Osteoblast (primary cell): ENCODE measurements at places on chromosomes 11 and 22. TPM values are rescaled to one million over a fixed set of nuclear protein-coding genes. Genes with fewer than 3 reads are reported as not detected.

DNA sequence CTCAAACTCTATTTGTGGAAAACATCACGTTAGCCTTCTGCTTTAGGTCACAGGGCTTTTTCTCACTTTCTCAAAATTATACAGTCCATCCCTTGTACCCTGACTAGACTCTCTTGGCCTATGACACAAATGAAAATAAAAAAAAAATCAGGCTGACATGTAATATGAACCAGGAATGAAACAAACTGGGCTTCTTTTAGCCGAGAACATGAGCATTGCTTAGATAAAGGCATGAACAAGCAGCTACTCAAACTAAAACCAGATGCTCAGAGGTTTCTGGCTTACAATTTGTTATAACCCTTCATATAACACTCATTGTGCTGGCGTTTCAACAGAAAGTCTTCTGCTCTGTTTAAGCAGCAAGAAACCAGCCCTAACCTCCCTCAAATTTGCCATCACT, 265.5 kb upstream of the NARS2 start:
- DNase-seq = no peak

DNA sequence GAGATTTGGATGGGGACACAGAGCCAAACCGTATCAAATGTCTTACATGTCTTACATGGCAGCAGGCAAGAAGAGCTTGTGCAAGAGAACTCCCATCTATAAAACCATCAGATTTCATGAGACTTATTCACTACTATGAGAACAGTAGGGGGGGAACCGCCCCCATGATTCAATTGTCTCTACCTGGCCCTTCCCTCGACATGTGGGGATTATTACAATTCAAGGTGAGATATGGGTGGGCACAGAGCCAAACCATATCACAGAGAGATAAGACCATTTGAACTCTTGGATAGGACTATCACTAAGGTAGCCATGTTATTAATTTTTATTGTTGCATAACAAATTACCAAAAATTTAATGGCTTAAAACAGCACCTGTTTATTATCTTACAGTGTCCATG, 611.7 kb downstream of the SOX6 start:
- DNase-seq = no peak

- DNase-seq = no peak
Observed at GRCh38 chr11:66716996-66717395, 12.0 kb downstream of the SPTBN2 start.

FAM180B gene
- not detected in 2 replicates for total RNA-seq

GRCh38 chr11:67605231-67606011, 1.3 kb upstream of the NDUFV1 start:
- DNase-seq = no peak

DNA sequence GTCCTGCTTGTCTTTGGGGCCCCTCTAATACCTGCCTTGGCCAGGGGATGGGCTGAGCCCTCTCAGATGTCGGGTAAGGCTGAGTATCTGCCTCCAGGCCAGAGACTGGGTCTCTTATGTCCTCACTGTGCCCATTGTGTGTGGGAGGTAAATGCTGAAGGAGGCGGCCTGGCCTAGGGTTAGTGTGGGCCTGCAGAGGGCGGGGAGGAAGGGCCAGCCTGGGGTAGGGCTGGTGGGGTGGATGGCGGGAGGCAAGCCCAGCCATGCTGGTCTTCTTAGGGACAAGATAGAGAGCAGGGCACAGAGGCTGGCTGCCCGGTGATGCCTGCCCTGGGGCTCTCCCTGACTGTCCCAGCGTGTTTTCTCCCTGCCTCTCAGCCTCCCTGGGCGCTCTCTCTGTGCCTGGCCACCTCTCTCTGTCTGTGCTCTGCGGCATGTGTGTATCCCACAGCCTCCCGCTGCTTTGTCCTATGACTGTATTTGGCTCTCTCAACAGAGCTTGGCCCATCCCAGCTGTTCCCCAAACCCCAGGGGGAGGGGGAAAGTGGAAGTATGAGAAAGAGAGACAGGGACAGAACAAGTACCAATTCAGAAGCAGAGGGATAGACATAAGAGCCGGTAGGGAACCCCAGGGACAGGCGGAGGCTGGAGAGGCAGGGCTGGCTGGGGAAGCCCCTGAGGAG, 57.0 kb downstream of the PDE2A start:
- DNase-seq = peak; percentile 92

FZD4 gene
- total RNA-seq = 12.7 and 16.2 TPM in 2 replicates

DNA sequence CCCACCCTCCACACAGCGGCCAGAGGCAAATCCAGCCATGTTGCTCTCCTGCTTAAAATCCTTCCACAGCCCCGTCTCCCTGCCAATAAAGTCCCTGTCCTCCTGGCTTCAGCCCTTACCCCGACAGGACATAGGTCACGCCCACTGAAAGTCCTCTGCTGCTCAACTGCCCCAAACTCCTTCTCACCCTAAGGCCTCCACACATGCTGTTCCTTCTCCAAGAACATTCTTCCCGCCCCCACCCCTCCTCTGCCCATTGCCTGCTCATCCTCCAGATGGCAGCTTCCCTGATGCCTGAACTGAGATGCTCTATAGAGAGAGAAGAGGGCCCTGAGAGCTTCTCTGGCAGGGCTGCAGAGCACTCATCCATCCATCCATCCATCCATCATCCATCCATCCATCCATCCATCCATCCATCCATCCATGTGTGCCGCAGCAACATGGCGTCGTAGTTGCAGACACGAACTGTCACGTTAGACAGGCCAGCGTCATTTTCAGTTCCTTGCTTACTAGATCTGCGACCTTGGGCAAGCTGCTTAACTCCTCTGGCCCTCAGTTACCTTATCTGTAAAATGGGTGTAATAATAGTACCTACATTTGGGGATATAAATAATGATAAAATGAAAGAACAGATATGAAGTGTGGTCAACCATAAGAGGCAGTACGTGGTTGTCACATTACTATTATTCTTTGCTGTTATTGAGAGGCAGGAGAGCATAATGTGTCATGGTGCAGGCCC, 9.4 kb downstream of the NPTXR start:
- peak; percentile 87 for DNase-seq

CHST1 gene
- 1.1 and 1.5 TPM in 2 replicates for total RNA-seq

GATD1 gene
- total RNA-seq = 31.5 and 37.3 TPM in 2 replicates

GRCh38 chr11:116796548-116796947, 4.9 kb upstream of the APOA5 start:
- DNase-seq = no peak

- DNase-seq = no peak
Observed at GRCh38 chr22:40325315-40325714, 21.0 kb upstream of the ADSL start.

- no peak for DNase-seq
Observed at GRCh38 chr11:110096496-110096895, 3.3 kb downstream of the ZC3H12C start.

DNA sequence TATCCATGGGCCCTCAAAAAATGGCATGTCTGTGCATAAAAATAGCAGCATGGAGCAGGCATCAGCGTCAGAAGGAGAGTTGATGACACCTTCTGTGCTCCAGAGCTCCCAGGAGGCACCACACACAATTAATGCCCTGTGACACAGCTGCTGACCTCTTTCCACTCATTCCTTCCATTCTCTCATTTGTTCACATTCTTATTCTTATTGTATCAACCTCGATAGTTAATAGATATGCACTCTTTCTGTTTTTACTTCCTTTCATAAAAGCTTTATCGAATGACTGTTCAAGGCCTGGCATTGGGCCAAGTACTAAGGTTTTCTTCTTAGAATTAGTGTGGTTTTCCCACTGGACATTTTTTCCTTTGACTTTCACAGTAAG, 266.0 kb upstream of the MTNR1B start:
- no peak for DNase-seq

DNA sequence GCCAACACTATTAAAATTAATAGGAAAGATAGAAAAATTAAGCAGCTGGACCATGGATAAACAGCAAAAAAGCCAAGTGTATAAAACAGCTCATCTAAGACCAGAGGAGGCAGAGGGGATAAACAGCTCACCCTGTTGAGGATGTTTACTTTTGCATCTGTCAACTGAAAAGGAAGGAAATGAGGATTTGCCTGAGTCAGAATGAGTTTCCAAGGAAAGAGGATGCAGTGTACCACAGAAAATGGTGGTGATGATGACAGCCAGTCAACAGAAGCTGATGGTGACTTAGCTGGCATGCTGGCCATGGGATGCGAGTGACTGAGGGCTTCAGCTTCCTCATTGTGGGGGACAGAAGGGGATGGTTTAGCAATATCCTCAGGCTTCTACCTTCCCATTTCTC, 183.5 kb downstream of the KIRREL3 start:
- no peak for DNase-seq

DNA sequence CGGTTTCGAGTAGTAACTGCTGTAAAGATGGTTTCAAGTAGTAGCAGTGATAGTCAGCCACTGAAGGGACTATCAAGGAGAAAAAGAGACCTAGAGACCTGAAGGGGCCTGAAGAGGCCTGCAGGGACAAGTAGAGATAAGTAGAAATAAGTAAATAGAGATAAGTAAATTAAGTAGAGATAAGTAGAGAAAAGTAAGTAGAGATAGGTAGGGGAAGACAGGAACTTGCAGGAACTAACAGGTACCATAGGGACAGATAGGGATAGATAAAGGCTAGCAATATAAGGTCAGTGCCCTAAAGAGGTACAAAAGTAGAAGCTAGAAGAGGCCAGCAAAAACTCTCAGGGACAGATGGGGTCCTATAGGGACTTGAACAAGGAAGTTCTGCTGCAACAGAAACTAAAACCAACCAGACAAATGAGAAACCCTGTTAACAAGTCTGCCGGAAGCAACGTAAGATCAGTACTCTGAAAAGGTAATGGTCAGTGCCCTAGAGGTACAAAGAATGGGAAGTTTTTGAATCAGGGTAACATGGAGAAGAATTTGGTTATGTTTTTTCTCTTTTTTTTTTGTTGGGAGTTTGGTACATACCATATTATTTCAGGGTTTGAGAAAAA, 9.6 kb upstream of the SC5D start:
- DNase-seq = no peak

MRGPRX4 gene
- total RNA-seq = not detected in 2 replicates

GRCh38 chr22:45268958-45269844, 15.5 kb upstream of the UPK3A start:
- peak; percentile 96 for DNase-seq

DNA sequence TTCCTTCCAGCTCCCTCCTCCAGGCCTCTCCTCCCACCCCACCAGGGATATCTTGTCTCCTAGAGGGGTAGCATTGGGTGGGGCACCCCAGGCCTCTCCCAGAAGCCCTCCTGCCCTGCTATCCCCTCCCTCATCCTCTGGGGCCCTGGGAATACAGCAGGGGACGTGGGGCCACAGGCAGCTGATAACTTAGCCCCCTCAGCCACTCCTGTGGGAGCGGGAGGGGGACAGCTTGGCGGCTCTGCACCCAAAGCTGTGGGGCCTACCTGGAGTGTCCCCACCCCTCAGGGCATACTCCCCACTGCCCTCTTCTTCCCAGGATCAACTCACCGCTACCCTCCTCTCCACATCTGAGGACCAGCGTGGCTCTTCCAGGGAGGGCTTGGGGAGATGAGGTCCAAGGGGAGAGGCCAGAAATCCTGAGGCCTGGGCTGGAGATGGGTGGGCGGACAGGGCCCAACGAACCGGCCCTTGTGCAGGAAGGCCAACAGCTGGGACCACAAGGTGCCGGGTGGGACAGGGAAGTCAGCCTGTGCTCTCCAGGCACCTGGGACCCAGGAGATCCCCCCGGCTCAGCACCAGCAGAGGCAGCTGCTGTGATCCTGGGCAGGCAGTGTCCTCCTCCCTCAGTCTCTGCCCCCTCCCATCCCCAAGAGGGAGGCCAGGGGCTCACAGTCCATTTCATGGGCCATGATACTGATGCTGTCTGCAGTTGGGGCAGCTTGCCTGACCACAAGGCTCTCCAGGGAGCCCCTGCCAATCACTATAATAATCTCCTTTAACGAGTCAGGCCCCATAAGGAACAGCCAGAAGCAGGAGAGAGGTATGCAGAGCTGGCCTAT, 23.2 kb downstream of the NEAT1 start:
- DNase-seq = peak; percentile 87

PGGHG gene
- total RNA-seq = 7.7 and 8.7 TPM in 2 replicates

SEZ6L gene
- total RNA-seq = not detected in 2 replicates

ANO9 gene
- total RNA-seq = under 0.01 TPM in 1 of 2 replicates, not detected in the other

GRCh38 chr22:30041881-30042280, 38.4 kb upstream of the HORMAD2 start:
- peak; percentile 59 for DNase-seq

GRCh38 chr11:34344768-34345539, 12.9 kb downstream of the ABTB2 start:
- peak; percentile 78 for DNase-seq

DBX1 gene
- total RNA-seq = not detected in 2 replicates

DNA sequence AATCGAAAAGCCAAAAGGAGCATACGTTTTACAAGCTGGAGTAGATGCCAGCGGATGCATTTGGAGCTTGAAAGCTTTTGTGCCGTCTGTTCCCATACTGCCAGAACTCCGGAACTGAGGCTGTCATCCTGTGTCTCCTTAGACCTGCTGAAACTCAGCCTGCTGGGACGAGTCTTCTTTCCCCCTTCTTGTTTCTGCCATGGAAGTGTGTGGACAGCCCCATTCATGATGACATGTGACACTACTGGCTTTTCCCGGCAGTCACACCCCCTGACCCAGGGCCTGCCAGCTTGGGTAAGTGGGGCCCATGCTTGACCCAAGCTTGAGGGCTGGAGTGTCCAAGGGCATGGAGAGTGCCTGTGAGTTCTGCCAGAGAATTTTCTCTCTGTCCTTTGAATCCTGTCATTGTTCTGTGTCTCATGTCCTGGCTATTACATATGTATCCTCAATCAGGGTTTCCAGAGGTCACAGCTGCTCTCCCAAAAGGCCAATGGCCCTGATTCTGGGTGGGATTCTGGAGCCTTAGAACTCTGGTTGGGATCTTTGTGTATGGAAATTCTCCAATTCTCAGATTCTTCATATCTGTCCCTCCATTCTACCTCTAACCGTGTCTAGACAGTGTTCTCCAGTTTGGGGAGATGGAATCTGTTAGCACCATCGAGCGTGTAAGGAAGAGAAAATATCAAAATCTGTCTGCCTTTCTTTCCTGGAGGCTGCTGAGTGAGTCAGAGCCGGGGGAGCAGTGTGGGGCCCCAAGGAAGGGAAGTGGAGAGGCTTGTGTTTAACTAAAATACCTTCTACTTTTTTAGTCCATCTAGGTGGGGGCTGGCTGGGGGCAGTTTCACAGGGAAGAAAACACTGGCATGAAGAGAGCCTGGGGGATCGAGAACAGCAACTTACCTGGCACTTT, 73.2 kb downstream of the KIAA1671 start:
- peak; percentile 95 for DNase-seq

DNA sequence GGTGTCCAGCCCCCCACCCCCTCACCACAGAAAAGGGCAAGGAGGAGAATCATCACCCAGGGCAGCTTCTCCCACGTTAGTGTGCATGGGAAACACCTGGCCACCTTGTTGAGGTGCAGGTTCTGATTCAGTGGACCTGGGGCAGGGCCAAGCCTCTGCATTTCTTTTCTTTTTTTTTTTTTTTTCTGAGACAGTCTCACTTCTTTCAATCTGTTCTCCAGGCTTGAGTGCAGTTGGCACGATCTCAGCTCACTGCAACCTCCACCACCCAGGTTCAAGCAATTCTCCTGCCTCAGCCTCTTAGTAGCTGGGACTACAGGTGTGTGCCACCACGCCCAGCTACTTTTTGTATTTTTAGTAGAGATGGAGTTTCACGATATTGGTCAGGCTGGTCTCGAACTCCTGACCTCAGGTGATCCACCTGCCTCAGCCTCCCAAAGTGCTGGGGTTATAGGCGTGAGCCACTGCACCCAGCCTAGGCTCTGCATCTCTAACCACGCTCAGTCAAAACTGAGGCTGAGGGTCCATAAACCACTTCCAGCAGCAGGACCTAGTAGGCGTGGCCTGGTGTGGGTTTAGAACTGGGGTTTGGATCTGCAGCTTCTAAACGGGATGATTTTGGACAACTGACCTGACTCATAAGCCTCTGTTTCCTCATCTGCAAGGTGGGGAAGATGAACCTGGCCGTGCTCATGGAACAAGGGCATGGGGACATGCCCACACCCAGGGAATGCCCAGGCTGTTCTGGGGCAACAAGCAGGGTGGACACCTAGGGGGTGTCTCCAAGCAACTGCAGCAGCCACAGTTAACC, 734 bp downstream of the ZP1 start:
- no peak for DNase-seq
